HEK293T (cell line): ENCODE measurements at places on chromosomes 2 and 18.

DNA sequence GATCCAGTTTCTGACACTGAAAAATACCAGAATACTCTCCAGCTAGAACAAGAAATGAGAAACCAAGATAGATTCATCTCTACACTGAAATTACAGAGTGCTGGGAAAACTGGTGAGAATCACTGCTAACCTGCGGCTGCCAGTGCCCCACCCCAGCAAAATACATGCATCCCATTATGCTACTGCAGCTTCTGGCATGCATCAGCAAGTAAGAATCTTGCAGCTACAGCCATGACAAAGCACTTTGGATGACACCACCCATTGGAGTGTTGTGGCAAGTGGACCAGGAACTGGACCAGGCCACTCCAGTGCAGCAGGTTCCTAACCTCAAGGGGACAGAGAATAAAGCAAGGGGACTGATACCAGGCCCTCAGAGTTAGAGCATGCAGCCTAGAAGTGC is 378.8 kb upstream of the ETAA1 start:
- no peak for DNase-seq

DNA sequence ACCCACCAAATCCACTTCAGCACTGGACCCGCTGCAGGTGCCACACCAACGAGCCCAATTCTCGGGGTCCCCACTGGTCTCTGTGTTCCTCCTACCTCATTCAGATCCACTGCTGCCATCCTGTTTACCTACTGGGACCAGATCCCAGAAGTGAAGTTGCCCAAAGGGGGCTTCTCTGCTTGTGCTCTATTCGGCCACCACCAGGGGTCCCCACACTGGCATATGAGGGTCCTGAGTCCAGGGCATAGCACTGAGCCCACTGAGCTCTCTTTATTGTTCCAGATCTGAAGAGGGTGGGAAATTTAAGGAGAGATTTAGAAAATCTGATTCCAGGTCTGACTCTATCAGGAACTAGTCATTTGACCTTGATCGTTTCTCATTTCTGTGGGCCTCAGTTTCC is 2.4 kb downstream of the GPR45 start:
- DNase-seq = peak; percentile 39

DNA sequence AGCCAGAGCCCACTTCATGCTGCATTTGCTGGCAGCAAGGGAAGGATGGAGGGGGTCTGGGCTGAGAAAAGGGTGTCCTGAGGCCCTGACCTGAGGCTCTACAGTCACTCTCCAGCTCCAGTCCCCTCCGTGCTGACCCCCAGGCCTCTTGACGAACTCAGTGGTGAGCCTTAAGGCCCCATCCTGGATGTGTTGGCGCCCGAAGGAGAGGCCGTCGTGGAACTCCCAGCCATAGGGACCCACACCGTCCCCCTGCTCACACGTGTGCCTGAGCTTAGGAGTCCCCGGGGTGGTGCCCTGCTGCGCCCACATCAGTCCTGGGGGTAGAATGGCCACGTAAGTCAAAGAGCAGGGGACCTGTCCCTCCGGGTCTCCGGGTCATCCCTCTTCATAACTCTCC is 776 bp downstream of the MOGS start:
- no peak for DNase-seq

DNA sequence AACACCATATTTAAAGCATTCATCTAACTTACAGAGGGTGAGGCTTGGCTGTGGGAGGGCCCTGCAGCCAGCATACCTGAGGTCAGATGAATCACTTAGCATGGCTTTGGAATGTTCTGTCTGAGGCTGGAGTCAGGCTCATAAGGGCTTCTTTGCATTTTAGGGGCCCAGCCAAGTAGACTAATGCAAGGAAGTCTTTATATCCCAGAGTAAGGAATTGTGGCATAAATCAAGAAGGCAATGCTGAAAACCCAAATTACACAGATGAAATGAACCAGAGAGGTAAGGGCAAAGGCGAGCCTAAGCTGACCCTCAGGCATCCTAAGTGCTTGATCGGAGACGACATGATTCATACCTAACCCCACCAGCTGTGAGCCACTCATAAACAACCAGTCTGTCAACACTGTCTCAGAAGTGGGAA is 383.6 kb downstream of the DCC start:
- no peak for DNase-seq

GRCh38 chr2:129713337-129713736 is 266.1 kb upstream of the RAB6C start:
- peak; percentile 1 for DNase-seq

DNA sequence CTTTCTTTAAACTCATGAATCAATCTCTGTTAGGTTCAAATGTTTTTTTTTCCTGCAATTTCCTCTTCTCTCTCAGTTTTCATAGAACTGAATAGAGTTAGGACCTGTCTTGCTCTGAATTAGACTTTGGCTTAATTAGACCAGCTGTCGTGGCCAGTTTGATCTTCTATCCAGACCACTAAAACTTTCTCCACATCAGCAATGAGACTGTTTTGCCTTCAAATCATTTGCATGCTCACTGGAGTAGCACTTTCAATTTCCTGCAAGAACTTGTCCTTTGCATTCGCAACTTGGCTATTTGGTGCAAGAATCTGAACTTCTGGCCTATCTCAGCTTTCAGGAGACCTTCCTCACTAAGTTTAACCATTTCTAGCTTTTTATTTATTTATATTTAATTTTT is 2002.2 kb upstream of the PIK3C3 start:
- DNase-seq = no peak

DNA sequence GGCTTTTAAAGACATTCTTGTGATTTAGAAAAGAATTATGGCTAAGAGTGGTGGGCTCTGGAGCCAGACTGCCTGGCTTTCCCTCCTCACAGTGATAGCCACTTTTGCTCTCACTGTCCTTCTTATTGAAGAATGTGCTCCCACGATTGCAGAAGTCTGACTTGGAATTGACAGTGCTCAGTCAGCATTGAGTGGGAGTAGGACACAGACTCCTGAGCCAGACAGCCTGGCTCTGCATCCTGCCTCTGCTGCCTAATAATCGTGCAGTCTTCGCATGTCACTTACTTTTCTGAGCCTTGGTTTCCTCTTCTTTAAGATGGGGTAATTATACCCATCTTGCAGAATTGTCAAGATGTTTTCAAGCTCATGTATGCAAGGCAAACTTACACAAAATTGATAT is 23.3 kb downstream of the SPATS2L start:
- DNase-seq = no peak

- DNase-seq = no peak
These were observed 16.7 kb downstream of the ZNF638 start for GRCh38 chr2:71348302-71348701.

- DNase-seq = no peak
These were observed 261.2 kb upstream of the FSIP2 start for GRCh38 chr2:185477452-185477851.

DNA sequence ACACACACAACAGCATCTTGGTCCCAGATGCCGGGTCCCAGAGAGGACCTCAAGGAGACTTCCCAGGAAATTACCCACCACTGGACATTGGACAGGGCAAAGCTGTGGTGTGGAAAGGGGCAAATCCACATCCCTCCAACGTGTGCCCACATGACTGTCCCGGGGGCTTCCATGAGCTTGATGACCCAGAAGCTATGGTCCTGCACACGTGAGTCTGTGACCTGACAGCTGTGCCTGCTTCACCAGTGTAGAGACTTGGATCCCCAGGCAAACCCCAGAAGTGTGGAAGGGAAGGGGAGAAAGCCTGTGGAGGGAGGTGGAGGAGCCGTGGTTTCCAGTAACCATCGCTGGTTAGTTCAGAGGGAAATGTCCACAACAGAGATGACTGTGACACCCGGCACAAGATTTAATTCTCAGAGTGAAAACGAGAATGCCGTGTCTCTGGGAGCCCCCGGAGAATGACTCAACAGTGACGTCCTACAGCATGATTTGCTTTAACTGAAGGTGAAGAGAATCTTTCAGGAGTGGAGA is 19.1 kb upstream of the GPR55 start:
- DNase-seq = no peak

GRCh38 chr18:59550174-59550516 is 147.1 kb downstream of the CCBE1 start:
- DNase-seq = no peak

- DNase-seq = no peak
These were observed 5.4 kb downstream of the TGFA start for GRCh38 chr2:70548233-70548632.

DNA sequence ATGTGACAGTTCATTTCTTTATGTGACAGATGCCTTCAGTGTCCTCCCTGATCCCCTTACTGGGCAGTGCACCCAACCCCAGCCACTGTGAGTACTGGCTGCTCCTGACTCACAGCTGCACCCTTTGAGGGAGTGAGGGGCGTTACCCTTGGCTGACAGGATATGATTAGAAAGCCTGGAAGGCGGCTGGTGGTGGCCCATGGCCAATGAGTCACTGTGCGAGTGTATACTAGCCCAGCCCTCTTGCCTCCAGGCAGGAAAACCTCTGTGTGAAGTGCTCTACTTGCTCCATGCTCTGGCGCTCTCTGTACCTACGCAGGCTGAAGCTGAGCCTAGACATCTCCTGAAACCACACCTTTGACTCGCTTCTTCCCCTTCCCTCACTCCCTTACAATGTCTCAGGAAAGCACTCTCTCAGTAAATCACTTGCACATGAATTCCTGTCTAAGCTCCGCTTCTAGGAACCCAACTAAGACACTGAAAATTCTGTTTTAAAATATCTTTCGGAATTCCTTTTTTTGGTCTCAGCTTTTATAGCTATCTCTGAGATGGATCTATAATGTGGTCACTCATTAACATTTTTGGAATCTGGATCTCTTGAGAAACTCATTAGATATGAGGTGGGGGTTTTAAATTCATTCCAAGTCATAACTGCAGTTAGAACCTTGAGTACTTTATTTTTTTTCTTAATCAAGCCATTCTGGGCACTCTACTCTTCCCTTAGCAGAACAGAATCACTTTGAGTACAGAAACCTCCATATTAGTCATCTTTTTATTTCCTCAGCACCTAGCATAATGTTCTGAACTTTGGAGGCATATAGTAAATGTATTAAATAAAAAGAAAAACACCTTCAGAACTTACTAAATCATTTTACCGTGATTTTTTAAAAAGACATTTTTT is 25.3 kb upstream of the STAM2 start:
- DNase-seq = peak; percentile 47

DNA sequence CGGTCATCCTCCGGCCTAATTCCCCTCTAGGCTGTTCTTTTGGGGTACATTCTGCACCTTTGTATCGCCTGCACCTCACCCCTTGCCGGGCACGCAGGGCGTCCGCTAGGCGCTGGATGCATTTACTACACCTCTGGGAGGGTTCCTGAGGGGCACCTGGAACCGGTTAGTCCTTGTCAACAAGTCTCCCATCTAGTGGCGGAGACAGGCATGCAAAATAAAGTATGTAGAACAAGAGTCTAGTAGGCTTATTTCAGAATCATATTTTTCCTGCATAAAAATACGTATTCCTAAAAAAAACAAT is 705 bp upstream of the TEX261 start:
- DNase-seq = peak; percentile 58

DNA sequence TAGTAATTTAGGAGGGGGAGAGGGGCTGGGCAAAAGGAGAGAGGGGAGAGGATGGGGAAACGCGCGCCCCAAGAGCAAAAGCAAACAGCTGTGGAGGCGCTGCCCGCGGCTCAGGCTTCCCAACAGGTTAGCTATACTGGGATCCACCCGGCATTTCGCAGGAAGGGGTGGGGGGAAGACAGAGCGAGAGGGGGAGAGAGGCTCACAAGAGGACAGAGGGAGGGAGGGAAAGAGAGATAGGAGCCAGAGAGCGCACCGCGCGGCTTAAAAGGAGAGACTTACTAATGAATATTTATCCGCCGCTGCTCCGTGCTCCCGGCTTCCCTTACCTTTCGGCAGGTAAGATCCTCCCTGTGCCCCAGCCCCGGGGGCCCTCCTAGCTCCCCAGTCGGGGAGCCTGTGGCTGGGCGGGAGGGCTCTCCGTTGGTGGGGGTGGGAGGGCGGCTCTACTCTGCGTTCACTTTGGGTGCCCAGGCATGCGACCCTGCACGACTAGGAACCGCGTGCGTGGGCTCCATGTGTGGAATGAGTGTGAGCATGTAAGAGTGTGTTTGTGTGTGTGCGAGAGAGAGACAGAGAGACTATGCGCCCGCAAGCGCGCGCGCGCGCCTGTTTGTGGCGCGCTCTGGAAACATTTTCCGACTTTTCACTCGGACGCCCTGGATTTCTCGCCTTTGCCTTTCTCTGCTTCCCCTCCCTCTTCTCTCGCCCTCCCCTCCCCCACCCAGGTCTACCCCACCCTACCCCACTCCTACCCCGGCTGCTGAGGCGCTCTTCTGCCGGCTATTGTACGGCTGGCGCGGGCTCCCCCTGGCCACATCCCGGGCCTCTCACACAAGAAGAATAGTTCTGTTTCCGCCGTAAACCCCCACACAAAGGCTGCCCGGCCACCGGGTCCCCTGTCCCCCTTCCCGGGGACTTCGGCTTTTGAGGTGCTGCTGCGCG is 7.2 kb upstream of the SIX3 start:
- peak; percentile 35 for DNase-seq

DNA sequence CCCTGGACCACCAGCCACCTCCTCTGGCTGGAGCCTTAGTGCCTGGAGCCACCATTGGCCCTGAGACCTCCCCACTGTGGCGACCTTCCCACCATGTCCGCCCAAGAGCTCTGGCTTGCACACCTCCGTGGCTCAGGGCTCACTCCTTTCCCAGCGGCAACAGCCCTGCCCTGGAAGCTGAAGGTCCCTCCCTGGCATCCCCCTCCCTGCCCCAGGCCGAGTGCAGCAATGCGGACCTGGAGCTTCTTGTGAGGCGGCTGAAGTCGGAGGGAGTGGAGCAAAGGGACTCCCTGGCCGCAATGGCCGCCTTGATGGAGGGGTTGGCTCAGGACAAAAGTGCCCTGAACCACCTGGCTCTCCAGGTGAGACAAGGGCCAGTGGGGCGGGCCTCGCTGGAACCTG is 28.6 kb downstream of the CROCC2 start:
- no peak for DNase-seq

GRCh38 chr2:45904946-45905631 is 253.6 kb downstream of the PRKCE start:
- no peak for DNase-seq

DNA sequence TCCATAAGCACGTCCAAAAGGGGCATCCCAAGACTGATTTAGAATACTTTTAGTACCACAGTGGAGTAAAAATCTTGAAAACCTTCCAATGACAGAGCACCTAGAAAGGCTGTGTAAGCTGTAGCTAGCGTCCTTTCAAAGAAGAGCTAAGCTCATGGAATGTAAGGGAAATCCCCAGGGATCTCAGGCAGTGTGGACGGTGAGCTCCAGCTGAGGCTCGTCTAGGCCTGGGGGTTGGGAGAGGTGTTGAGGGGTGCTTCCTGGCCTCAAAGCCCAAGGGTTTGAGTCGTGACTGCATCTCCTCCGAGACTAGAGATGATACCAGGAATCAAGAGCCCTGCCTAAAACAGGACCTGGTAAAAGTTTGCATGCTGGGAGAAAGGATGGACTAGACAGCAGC is 7.6 kb downstream of the CTIF start:
- DNase-seq = no peak

GRCh38 chr18:2134364-2134763 is 436.9 kb downstream of the METTL4 start:
- no peak for DNase-seq

GRCh38 chr2:60853531-60853930 is 27.8 kb upstream of the REL start:
- no peak for DNase-seq

- no peak for DNase-seq
These were observed 100.1 kb upstream of the ARHGAP15 start for GRCh38 chr2:143029141-143029540.

- DNase-seq = no peak
These were observed 19.6 kb downstream of the MSH2 start for GRCh38 chr2:47422560-47422959.
